Prostate gland (tissue), 2 donors: ENCODE measurements at places on chromosomes 3 and 15. TPM values are rescaled to one million over a fixed set of nuclear protein-coding genes. Genes with fewer than 3 reads are reported as not detected.

B3GALNT1 gene
- total RNA-seq, result 13.2 TPM

IGDCC3 gene
- 0.05 TPM for total RNA-seq

CSPG4 gene
- 14.3 TPM for total RNA-seq

ISLR2 gene
- total RNA-seq, result 1.9 TPM

TXNRD3 gene
- total RNA-seq, result 20.7 TPM

GRCh38 chr3:139601191-139601961, 61.8 kb upstream of the RBP1 start:
- no peaks in the 10 kb centered on the region for H3K27me3 ChIP-seq
- DNase-seq, result no peak
- no peak overlapping the region for H3K27ac ChIP-seq

DNA sequence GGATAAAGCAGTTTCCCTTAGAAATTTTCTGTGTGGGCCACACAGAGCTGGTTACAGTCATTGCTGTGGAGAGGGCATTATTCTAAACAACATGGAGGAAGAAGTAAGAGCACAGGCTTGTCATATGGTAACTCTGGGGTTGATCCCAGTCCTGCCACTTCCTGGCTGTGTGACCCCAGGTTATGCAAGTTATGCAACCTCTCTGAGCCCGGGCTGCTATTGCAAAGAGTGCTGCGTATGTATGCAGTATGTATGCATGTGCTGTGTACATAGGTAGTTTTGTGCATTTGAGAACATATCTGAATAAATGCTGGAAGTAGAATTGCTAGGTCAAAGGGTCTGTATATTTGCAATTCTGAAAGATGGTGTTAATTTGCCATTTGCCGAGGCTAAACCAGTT, 9.2 kb downstream of the SPSB4 start:
- no peaks in the 10 kb centered on the region for H3K4me1 ChIP-seq
- H3K27me3 ChIP-seq, result no peaks in the 10 kb centered on the region
- no peaks in the 10 kb centered on the region for H3K36me3 ChIP-seq
- no peak overlapping the region for H3K27ac ChIP-seq

GRCh38 chr3:60657972-60658371, 593.3 kb downstream of the FHIT start:
- DNase-seq, result no peak
- H3K4me3 ChIP-seq, result no peak overlapping the region
- no peaks in the 10 kb centered on the region for H3K36me3 ChIP-seq
- no peaks in the 10 kb centered on the region for H3K4me1 ChIP-seq

DNA sequence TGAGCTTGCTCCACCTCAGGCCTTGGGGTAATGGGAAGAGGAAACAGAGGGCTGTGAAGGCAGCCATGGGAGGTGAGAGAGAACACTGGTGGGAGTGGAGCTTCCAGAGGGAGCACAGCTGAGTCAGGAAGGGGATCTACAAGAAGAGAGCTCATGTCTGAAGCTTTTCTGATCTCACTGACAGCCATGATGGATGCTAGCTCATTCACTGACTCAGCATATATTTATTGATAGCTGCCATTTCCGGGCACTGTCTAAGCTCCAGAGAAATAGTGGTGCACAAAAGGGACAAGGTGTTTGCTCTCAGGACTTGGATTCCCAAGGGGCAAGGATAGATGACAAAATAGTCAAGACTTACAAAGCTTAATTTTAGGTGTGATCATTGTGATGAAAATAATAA, 218.8 kb downstream of the CLSTN2 start:
- H3K27ac ChIP-seq, result no peak overlapping the region
- H3K36me3 ChIP-seq, result no peaks in the 10 kb centered on the region
- no peaks in the 10 kb centered on the region for H3K4me1 ChIP-seq
- H3K27me3 ChIP-seq, result peaks cover 1% of the 10 kb centered on the region

GRCh38 chr3:41328926-41329325, 129.6 kb downstream of the CTNNB1 start:
- H3K27ac ChIP-seq, result no peak overlapping the region
- no peaks in the 10 kb centered on the region for H3K27me3 ChIP-seq
- no peak for DNase-seq
- H3K36me3 ChIP-seq, result no peaks in the 10 kb centered on the region

- peak; percentile 12 for DNase-seq
- H3K27ac ChIP-seq, result peak overlapping the region; percentile 84
- peak overlapping the region; percentile 94 for H3K4me3 ChIP-seq
- no peaks in the 10 kb centered on the region for H3K4me1 ChIP-seq
These were observed 755 bp downstream of the PTPN9 start for GRCh38 chr15:75578173-75578947.

DNA sequence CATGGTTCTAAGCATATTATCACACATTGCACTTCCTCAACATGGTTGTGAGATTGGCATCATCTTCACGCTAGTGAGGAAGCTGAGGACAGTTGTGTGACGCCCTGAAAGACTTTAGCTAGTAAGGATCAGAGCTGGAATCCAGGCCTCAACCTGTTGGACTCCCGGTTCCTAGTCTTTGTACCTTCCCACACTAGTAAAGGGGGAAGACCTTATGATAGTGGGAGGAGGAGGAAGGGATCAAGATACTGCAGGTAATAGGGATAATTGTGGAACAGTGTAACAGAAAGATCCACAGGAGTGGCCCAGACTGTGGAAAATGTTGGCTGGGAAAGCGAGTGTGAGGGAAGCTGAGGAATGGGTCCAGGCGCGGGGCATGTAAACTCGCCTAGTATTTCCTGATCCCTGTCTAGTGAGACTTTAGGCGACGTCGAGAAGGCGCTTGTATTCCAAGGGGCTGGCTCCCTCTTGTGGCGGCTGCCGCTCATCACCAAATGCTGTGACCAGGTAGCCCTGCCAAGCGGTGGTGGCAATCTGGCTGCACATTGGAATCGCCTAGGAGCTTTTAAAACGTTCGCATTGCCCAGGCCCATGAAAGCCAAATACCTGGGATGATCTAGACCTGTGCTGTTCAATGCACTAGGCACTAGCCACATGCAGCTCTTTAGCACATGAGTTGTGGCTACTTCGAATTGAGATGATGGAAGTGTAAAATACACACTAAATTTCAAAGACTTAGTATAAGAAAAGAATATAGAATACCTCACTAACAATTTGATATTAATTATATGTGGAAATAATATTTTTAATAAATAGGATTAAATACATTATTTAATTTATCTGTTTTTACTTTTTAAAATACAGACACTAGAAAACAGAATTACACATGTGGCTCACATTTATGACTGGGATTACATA, 38.8 kb upstream of the CLDN18 start:
- H3K27me3 ChIP-seq, result no peaks in the 10 kb centered on the region
- H3K4me1 ChIP-seq, result no peaks in the 10 kb centered on the region
- peak; percentile 55 for DNase-seq

- no peak for DNase-seq
- no peaks in the 10 kb centered on the region for H3K36me3 ChIP-seq
- no peak overlapping the region for H3K4me3 ChIP-seq
- H3K4me1 ChIP-seq, result no peaks in the 10 kb centered on the region
- no peaks in the 10 kb centered on the region for H3K27me3 ChIP-seq
These were observed 63.2 kb upstream of the SPPL2A start for GRCh38 chr15:50828610-50829206.

DNA sequence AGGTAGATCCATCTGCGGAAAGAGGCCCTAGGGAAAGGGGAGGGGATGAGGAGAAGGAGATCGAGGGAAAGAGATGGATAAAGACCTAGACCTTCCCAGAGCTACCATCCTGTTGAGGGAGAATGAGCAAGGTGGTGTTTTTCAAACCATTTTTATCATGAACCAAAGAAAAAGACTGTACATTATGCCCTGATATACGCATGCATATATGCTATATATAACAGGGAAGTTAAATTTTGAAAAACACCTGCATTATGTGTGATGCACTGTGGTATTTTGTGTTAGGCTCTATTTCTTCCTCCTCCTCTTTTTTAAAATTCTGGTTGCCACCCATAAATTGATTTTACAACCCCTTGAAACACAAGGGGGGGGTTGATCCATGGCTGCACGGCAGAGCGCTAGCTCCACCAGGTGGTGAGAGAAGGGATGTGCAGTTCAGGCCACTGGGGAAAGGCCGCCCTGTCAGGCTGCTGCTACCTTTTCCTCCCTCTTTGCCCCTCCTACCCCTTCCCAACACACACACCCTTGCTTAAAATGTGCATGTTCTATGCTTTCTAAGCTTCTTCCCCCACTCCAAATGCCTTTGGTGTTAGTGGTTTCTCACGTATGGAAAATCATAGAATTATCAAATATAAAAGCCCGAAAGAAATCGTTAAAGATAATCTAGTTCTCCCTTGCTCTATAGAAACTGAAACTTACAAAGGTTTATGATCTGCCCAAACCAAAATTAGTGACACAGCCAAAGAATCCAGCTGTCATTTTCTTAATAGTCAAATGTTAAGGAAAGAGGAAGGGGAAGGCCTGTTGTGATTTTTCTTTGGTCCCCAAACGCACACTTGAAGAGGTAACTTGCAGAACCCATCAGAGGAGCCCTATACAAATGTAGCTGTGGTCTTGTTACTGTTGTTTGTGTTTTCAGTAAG, 262.0 kb upstream of the UMPS start:
- no peaks in the 10 kb centered on the region for H3K36me3 ChIP-seq
- H3K4me3 ChIP-seq, result no peak overlapping the region
- no peak overlapping the region for H3K27ac ChIP-seq
- H3K4me1 ChIP-seq, result no peaks in the 10 kb centered on the region
- no peaks in the 10 kb centered on the region for H3K27me3 ChIP-seq
- DNase-seq, result peak; percentile 17

GRCh38 chr15:82159922-82160321, 102.6 kb downstream of the EFL1 start:
- no peak for DNase-seq
- H3K4me3 ChIP-seq, result no peak overlapping the region
- no peaks in the 10 kb centered on the region for H3K36me3 ChIP-seq
- no peak overlapping the region for H3K27ac ChIP-seq
- no peaks in the 10 kb centered on the region for H3K27me3 ChIP-seq

- H3K4me1 ChIP-seq, result no peaks in the 10 kb centered on the region
- no peak overlapping the region for H3K4me3 ChIP-seq
- no peak for DNase-seq
These were observed 138.3 kb downstream of the PTPRG start for GRCh38 chr3:61699622-61700021.

GRCh38 chr3:170137986-170138385, 43.5 kb downstream of the PHC3 start:
- H3K4me3 ChIP-seq, result no peak overlapping the region
- H3K36me3 ChIP-seq, result no peaks in the 10 kb centered on the region
- no peaks in the 10 kb centered on the region for H3K27me3 ChIP-seq
- H3K27ac ChIP-seq, result no peak overlapping the region
- H3K4me1 ChIP-seq, result no peaks in the 10 kb centered on the region
- no peak for DNase-seq

DNA sequence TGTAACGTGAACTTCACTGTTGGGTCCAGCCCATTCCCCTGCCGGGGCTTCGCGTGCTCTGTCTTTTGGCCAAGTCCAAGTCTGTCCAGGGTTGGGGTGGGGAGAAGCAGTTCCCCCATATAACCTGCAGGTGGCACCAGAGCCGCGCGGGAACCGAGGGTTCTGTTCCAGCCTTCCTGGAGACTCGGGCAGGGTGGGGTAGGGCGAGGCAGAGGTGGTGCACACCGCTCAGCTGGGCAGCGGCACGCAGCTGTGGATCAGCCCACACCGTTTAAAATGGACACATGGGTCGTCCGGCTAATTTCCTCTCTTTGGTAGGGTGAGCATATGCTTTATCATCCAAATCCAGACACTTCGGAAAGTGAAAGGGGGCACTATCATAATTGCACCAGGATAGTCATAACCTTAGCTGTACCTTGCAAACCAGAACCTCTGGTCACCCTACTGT, 118.1 kb downstream of the TBC1D2B start:
- H3K27me3 ChIP-seq, result no peaks in the 10 kb centered on the region
- H3K4me1 ChIP-seq, result no peaks in the 10 kb centered on the region
- no peak overlapping the region for H3K27ac ChIP-seq
- no peaks in the 10 kb centered on the region for H3K36me3 ChIP-seq
- peak; percentile 49 for DNase-seq

DNA sequence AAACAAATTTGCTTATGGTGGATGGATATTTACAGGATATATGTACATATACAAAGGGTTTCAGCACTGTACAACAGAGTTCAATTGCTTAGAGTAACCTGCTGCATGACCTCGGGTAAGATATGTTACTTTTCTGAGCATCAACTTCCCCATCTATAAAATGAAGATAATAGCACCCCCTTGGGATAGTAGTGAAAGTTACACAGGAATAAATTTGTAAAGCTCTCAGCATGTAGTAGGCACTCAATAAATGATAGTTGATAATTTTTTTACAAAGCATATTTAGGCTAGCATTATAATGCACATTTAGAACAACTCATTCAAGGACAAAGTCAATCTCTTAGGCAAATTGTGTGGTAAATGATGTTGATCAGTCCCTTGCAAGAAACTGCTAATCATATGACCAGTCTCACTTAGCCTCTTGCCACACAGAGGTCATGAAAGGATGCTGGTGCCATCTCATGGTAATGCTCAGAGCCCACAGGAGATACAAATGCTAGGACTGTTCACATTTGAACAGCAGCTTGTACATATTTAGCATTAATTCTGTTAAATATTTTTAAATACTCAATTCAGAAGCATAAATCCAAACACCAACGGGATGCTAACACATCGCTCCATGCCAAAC, 123.9 kb downstream of the MAGI1 start:
- no peak overlapping the region for H3K27ac ChIP-seq
- H3K36me3 ChIP-seq, result no peaks in the 10 kb centered on the region
- H3K4me3 ChIP-seq, result no peak overlapping the region

DNA sequence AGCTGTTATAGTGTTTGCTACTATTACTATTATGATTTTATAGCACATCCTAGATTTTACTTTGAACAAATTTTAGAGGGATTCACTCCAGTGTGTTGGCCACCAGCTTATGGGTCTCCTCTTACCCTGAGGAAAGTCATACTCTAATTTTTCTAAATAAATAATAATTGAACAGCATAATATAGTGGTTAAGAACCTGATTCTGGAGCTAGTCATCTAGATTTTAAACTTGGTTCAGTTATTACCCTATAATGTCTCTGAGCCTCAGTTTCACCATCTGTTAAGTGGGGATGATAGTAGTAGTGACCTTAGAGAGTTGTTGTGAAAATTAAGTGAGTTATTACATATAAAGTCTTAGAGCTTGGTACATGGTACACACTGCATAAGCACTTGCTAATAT, 30.7 kb upstream of the TOPAZ1 start:
- DNase-seq, result no peak
- H3K4me1 ChIP-seq, result no peaks in the 10 kb centered on the region
- H3K36me3 ChIP-seq, result no peaks in the 10 kb centered on the region
- no peak overlapping the region for H3K27ac ChIP-seq
- no peaks in the 10 kb centered on the region for H3K27me3 ChIP-seq
- no peak overlapping the region for H3K4me3 ChIP-seq

GRCh38 chr3:78368636-78369345, 1328.9 kb downstream of the ROBO2 start:
- DNase-seq, result no peak
- H3K27me3 ChIP-seq, result no peaks in the 10 kb centered on the region
- no peak overlapping the region for H3K27ac ChIP-seq
- no peaks in the 10 kb centered on the region for H3K4me1 ChIP-seq

- no peaks in the 10 kb centered on the region for H3K27me3 ChIP-seq
- no peaks in the 10 kb centered on the region for H3K36me3 ChIP-seq
- no peak for DNase-seq
- no peaks in the 10 kb centered on the region for H3K4me1 ChIP-seq
- no peak overlapping the region for H3K27ac ChIP-seq
- H3K4me3 ChIP-seq, result no peak overlapping the region
These were observed 69.7 kb downstream of the SCN5A start for GRCh38 chr3:38579551-38580449.

GRCh38 chr15:52653431-52653964, 25.7 kb downstream of the ATOSA start:
- no peaks in the 10 kb centered on the region for H3K36me3 ChIP-seq
- no peaks in the 10 kb centered on the region for H3K27me3 ChIP-seq
- DNase-seq, result peak; percentile 9
- H3K27ac ChIP-seq, result peak overlapping the region; percentile 24
- peaks cover 9% of the 10 kb centered on the region for H3K4me1 ChIP-seq
- no peak overlapping the region for H3K4me3 ChIP-seq
